ENCODE measurements at places on chromosomes 1 and 21.

DNA sequence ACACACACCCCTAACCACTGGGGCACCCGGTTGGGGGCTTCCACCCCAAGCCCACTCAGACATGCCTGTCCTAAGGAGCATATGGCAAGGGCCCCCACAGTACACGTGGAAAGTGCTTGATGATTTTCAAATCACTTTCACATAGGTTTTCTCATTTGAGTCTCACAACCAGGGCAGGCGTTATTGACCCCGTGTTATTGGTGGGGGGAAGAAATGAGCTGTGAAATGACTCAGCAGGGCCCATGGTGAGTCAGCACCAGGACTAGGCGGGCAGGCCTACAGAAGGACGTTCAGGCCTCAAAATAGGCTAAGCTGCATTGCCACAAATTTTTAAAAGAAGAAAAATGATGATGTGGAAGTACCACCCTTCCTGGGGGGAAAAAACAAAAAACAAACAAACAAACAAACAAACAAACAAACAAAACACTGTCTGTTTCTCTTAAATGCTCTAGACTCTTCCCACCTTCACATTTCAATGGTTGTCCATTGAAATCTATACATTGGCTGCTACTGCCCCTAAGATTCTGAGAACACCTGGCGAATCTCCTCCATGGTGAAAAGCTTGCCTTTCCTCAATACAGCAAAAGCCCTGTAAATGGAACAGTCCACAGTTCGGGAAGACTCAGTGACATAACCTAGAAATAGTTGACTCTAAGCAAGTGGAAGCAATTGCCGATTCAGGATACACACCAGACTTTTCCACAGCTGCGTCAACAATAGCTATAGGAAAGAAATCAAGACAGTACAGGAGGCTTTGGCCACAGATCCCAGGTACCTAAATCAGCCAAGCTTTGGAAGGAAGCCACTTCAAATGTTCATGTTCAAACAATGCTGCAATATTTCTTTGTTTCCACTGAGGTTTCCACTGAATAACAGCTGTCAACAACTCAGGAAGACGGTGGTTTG is 234.7 kb downstream of the TOMM20 start:
- peak; percentile 98 for DNase-seq

- no peak for DNase-seq
Observed at GRCh38 chr1:63701187-63701586, 72.6 kb upstream of the ROR1 start.

DNA sequence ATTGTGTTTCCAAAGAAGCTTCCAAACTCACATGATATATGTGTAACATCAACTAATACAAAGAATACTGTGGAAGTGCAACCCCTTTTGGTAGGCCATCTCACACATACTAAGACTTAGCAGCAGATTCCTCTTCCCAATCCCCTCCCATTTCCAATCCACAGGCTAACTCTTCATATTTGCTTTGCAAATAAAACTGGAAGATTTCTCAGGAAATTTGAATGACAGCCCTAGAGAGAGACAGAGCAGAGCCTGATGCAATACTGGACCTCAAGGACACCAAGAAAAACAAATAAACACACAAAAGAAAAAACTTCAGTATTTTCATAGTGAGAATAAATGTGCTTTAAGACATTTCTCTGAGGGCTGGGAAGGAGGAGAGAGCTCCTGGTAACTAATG is 190.2 kb upstream of the BRINP3 start:
- no peak for DNase-seq

- DNase-seq = no peak
Observed at GRCh38 chr1:44628962-44629756, 45.1 kb downstream of the TMEM53 start.

DNA sequence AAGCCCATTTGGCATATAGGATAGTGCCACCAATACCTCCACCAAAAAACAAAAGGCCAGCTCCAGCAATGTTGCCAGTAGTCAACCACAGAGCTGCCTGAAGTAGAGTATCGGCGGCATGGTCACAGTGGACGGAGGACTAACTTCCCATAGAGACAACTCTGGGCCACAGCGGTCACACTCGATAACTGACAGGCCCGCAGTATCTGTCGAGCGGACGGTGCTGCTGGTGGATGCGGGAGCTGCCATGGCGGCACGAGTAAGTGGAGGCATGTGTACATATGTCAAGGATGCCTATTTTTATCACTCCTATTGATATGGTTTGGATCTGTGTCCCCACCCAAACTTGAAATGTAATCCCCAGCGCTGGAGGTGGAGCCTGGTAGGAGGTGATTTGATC is 4.1 kb downstream of the KRTAP12-1 start:
- DNase-seq = no peak

DNA sequence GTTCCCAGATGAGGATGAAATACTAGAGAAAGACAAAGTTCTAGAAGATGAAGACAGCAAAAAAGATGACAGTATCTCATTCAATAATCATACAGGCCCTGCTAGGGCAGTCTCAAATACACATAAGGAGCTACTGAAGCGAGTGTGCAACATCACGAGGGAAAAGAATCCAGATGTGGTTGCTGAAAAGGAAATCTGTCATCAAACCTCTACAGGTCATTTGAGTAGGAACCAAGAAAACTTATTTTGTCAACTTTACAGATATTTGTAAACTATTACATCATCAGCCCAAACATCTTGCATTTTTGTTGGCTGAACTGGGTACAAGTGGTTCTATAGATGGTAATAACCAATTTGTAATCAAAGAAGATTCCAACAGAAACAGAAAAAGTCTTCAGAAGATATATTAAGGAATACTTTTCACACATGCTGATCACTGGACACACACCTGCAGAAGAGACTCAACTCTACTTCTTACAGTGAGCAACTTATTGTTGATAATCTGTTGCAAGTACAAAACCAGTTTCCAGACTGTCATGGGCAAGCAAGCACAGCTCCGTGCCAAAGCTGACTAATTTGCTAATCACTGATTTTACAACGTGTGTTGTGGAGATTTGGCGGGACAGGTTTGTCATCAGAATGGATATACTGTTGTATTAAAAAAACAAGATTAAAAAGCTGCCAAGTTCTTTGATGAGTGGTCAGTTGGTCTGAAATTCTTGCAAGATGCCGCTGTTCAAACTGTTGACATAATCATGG is 42.1 kb downstream of the TRIM33 start:
- no peak for DNase-seq

- no peak for DNase-seq
Observed at GRCh38 chr21:43689556-43690337, 29.2 kb upstream of the PDXK start.

- no peak for DNase-seq
Observed at GRCh38 chr1:113648478-113648877, 110.8 kb downstream of the PHTF1 start.

GRCh38 chr1:28775121-28775942 is 36.6 kb upstream of the OPRD1 start:
- peak; percentile 42 for DNase-seq

DNA sequence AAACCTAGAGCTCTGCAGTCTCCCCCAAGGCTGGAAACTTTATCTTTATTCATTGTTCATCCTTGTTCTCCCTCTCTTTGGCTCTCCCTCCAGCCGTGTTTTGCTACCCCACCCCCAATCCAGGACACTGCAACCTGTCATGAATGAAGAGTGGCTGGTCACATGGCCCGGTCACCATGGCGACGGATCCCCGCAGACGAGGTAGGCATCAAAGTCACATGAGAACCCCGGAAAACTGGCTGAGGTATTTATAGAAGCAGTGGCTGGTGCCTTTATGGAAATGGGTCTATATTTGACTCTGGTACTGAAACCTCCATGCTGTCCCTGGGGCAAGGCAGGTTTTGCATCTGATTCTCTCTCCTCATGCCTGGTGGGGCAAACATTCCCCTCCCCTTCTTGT is 13.4 kb upstream of the SLC6A17 start:
- no peak for DNase-seq

DNA sequence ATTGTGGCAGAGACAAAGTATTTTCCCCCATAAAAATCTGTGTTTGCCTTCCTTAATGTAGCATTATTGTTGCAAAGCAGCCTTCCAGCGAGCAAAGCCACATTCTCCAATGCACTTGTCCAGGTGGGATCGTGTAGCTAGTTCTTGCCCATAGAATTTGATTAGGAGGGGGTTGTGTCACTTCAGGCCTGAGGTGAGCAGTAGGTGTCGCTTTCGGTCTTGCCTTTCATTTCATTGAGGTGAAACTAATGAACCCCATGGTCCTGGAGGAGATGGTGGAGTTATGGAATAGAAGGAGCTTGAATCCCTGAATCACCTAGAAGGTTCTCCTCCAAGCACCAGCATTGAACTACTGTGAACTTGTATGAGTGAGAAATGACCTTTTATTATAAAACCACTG is 318.9 kb upstream of the PBX1 start:
- no peak for DNase-seq

DNA sequence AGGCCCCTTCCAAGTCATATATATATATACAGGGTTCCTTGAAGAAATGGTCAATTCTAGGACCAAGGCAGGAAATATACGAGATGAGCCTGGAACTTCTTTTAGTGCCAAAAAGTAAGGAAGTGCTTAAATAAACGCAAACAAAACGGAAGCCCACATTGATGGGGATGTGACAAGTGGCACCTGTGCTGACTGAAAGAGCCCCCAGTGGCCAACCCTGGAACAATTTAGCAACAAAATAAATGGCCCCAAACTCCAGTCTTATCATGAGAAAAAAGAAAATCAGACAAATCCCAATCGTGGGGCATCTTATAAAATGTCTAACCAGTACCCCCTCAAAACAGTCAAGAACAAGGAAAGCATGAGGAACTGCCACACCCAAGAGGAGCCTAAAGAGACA is 17.7 kb downstream of the PLA2G5 start:
- no peak for DNase-seq

DNA sequence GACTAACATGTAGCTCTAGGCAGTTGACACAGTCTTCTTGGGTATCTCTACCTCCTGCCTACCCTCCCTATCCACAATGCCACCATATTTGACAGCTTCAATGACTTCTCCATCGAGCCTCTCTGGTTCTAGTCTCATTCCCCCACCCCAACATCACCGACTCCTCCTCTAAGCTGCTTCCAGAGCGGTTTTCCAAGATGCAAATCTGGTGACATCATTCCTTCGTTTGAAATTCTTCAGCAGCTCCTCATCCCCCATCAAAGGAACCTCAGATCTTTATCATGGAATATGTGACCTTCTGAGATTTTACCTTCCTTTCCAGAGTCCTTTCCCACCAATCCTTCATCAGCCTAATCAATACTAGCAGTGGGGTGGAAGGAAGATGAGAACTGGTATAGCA is 352.4 kb upstream of the RUNX1 start:
- no peak for DNase-seq

GRCh38 chr21:26956216-26956615 is 10.7 kb downstream of the ADAMTS5 start:
- DNase-seq = no peak

DNA sequence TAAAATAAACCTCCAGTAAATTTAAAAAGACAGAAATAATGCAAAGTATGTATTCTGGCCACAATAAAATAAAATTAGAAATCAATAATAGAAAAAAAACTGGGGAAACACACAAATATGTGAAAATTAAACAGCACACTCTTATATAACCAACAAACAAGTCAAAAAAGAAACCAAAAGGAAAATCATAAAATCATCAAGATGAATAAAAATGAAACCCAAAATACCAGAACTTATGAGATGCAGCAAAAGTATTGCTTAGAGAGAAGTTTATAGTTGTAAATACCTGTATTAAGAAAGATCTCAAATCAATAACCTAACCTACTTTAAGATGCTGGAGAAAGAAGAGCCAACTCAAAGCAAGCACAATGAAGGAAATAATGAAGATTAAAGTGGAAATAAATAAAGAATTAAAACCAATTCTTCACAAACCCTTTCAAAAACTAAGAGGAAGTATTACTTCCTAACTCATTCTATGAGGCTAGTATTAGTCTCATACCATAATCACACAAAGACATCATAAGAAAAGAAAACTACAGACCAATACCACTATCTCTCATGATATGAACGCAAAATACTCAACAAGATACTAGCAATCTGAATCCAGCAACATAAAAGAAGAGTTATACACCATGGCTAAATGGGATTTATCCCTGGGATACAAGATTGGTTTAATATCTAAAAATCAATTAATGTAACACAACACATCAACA is 6.4 kb upstream of the KRTAP10-3 start:
- no peak for DNase-seq

DNA sequence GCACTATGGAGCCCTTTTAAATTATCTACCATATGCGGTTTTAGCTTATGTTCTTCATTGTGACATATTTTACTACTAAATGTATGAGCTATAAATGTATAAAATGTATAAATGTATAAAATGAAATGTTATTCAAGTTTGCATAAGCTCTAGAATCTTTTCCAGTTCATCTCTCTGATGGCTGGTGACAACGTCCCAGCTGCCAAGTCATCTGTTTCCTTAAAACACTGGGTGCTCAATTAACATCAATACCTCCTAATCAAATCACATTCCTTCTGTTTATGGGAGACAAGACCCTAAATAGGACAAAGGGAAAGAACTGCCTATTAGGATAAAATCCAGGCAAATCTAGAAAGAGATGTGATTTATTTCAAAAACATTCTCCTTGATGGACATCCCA is 22.9 kb downstream of the DSTYK start:
- DNase-seq = no peak

- DNase-seq = no peak
Observed at GRCh38 chr1:111955755-111956154, 33.7 kb downstream of the KCND3 start.

GRCh38 chr1:185573677-185574076 is 160.5 kb upstream of the HMCN1 start:
- DNase-seq = no peak

DNA sequence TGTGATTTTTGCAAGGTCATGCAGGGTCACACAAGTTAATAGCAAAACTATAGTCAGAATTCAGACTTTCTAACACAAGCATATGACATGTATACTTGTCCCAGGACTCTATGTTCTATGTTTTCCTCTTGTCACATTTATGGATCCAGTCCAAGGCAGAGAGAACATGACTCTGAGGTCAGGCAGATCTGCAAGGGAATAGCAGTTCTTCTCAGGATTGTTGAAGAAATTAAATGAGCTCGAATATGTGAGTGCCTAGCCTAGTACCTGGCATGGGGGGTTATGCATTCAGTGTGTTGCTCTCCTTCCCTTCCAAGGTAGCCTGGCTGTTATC is 9.5 kb upstream of the RPTN start:
- no peak for DNase-seq

DNA sequence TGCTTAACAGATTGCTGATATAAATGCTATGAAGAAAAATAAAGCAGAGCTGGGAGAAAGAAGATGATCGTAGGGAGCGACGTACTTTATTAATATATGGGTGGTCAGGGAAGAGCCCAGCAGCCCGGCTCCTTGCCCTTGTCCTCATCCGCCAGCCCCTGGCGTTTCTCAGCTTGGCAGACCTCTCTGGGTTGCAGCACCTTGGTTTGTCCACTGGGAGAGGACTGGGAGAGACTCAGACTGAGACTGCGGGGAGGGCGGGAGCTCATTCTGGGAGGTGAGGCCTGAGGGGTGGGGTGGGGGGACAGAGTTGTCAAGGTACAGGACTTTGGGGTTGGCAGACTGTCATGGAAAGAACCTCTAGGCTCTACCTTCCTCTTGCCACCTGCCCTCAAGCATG is 3.3 kb upstream of the S100A3 start:
- no peak for DNase-seq

DNA sequence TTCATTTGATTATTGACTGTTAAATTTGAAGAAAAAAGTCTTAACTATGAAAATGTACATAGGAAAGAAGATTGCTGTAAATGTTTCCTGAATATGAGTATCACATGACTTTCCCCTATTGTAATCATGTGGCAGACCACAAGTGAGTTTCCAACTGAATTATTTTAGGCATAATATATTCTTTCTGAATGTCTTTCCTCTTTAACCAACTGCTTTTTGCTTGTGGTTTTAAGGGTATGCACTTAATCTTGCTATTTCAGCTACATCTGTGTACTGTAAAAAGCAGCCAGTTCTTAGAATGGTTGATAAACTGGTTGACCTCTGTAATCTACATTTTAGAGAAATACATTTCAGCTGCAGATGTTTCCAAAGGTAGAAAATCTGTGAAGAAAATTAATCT is 400.7 kb downstream of the NEGR1 start:
- no peak for DNase-seq

Measured in endothelial cell of umbilical vein (primary cell).